A549 (cell line): ENCODE measurements at places on chromosomes 5 and 9.

- DNase-seq: no peak
Observed at GRCh38 chr5:80703747-80704146, 49.0 kb upstream of the DHFR start.

DNA sequence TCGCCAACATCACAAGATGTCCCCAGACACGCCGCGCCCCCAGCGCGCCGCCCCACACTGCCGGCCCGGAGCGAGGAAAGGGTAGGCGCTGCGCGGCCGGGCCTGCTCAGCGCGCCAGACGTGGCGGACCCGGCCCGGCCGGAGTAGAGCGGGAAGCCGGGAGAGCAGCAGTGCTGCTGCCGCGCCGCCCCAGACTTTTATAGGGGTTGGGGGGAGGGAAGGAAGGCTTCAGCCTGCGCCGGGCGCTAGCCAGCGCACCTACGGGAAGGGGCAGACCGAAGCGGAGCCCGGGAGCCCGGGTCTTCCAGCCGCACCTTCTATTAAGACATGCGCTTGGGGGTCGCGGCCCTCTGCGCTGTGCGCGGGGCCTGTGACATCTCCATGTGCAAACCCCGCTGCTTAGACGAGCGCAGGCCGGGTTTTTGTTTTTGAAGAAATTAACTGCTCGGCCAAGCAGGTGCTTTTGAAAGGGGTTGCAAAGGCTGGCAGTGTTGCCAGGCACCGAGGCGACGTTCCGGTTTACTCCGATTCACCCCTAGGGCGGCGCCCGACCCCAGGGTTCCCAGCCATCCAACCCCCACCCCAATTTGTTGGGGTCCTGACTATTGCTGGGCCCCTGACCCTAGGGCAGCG is 353 bp upstream of the PAX5 start:
- no peak for DNase-seq

GRCh38 chr9:124576751-124577150 is 69.6 kb upstream of the NR5A1 start:
- no peak for DNase-seq

GRCh38 chr5:169778622-169779596 is 141.8 kb downstream of the DOCK2 start:
- DNase-seq: no peak

DNA sequence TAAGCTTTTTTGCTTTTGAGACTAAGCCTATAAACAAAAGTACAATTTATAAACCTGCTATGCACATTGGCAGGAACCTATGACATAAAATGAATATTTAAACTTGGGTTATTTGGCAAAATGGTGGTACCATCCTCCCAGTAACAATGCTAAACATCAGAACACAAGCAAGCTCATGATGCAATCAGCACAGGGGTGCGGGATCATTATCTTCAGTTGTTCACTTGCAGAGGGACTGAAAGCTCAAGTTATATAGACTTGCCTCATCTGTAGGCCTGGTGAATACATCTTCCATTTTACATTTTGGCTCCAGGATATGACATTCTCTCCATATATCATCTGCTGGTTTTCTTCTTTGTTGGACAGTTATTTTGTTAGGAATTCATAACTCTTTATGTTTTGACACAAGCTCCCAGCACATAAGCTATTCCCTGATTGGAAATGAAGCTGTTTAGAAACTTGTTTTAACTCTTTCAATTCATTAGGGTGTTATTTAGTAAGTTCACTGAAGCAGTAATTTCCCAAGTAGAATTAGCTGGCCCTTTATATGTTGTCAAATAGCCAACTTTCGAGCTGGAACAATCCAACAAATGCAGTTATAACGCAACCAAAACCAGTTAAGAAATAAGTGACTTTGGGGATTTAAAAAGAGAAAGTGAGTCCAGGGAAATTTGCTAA is 124.7 kb upstream of the LIFR start:
- no peak for DNase-seq

DNA sequence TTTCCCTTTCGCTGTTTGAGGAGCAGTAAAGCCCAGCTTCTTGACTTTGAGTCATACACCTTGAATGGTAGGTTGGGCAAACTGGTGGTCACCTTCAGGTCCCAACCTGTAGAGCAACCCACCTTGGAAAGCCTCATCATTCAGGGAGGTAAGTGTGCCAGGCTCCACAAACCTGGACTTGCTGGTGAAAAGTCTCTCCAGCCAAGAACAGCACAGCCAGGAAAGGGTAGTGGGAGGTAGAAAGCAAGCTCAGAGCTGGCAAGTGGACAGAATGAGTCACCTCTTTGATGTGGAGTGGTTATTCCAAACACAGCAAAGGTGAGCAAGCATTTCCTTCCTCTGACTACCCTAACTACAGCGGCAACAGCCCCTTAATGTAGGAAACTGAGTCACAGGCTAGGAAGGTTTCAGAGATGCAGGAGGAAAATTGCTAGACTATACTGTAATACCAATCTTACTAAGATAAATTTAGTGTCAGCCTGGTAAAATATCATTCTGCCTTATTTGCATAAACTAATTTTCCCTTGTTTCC is 117.5 kb upstream of the MTAP start:
- DNase-seq: peak; percentile 90

GRCh38 chr5:172806897-172807672 is 27.0 kb upstream of the ERGIC1 start:
- DNase-seq: peak; percentile 98

- no peak for DNase-seq
Observed at GRCh38 chr5:83342465-83342864, 129.1 kb upstream of the VCAN start.

- DNase-seq: no peak
Observed at GRCh38 chr5:132176987-132177386, 50.7 kb downstream of the P4HA2 start.

GRCh38 chr5:173855995-173856656 is 32.0 kb upstream of the CPEB4 start:
- DNase-seq: no peak

GRCh38 chr5:76402251-76402885 is 717 bp upstream of the IQGAP2 start:
- peak; percentile 46 for DNase-seq
